Astrocyte of the spinal cord (primary cell): ENCODE measurements at places on chromosomes 2 and 18.

- peak; percentile 7 for DNase-seq
Observed at GRCh38 chr18:13191779-13192178, 26.8 kb upstream of the LDLRAD4 start.

GRCh38 chr2:21372654-21373053, 248.9 kb downstream of the TDRD15 start:
- no peak for DNase-seq

DNA sequence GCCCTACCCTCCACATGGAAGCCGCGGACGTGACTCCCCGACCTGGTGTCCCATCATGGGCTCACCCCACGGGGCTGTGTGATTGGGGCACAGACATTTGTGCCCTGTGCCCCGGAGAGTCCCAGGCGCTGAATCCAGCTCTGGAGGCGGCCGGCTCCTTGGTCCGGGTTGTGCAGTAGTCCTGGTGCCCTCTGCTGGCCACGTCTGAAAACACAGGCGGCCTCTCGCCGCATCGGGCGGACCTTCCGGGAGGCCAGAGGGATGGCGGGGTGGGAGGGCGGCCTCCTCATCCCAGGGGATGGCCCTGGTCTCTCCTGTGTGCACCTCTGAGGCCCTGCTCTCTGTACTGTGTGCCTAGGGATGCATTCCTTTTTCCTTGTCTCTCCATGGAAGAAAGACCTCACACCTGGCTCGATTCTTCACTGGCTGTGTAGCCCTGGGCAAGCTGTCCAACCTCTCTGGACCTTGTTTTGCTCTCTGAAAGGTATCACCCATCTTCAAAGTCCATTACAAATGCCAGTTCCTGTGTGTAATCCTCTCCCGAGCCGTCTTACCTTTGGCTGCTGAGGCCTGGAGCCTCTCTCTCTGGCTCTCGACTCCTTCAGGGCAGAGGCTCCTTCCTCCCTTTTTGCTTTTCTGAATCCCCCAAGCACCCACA, 27.6 kb downstream of the CELF4 start:
- DNase-seq: peak; percentile 46

GRCh38 chr2:213036836-213037235, 114.6 kb downstream of the IKZF2 start:
- DNase-seq: peak; percentile 52

GRCh38 chr2:239118675-239119211, 270.9 kb downstream of the TWIST2 start:
- DNase-seq: no peak

- DNase-seq: no peak
Observed at GRCh38 chr2:64329848-64330247, 124.1 kb upstream of the LGALSL start.

DNA sequence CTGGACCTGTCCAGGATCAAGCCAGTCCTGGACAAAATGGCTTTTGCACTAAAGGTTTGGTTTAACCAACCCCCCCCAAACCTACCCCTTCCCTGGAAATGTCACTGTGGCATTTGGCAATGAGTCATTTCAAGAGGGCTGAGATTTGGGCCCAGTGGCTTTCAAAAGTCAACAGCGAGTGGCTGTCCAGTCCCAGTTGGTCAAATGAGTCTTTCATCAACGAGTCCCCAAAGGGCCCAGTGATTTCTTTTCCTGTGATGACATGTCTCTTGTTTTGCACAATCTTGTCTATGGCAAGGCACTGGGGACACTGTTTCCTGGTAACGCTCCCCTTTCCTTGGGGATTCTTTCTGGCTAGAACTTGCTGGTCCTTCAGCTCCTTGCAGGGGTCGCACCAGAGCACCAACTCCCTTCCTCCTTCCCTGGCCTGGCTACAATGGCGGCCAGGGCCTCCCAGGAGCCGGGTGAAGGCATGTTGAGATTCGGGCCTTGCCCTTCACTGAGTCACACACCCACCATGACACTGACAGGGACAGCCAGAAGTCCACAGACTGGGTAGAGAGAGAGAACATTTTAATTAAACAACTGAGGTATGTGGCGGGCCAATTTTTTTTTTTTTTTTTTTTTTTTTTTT, 87.2 kb downstream of the SMAD7 start:
- no peak for DNase-seq

DNA sequence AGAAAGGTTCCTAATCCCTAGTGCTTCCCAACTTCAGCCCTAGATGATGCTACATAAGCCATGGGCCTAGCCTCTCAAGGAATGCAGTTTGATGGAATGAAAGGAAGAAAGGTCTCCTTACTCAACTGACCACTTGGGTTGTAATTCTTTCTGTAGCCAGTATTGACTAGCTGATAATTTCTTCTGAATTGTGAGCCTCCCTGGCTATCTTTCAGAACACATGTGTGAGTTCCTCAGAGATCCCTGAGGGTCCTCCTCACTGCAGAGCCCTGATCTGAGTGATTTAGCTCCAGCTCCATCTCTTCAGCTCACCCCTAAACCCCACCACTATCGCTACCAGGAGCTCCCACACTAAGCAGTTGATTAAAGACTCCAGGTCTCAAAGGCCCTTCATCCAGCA, 31.5 kb downstream of the CFAP210 start:
- no peak for DNase-seq

GRCh38 chr2:38442643-38443541, 65.8 kb upstream of the ATL2 start:
- DNase-seq: peak; percentile 91

- no peak for DNase-seq
Observed at GRCh38 chr2:29610569-29610968, 310.8 kb downstream of the ALK start.

GRCh38 chr2:218478544-218478943, 59.6 kb downstream of the VIL1 start:
- DNase-seq: no peak

- DNase-seq: no peak
Observed at GRCh38 chr2:10038716-10039115, 4.6 kb upstream of the KLF11 start.

DNA sequence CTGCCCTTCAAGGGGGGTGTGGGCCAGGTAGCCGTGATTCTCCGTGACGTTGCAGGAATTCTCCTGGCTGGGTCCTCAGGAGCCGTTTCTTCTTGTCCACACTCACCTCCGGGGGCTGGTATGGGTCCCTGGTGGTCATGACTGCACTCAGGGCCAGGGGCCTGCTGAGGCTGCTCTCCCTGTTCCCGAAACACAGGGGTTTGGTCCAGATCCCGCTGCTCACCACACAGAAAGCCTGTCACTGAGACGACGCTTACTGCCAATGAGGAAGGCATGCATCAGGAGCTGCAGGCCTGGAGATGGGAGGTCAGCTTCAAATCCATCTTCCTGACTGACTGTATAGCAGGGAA, 160.7 kb downstream of the RTP5 start:
- no peak for DNase-seq

GRCh38 chr2:201358684-201359083, 1.5 kb upstream of the FLACC1 start:
- DNase-seq: peak; percentile 80

GRCh38 chr2:60324536-60324935, 228.9 kb downstream of the BCL11A start:
- DNase-seq: no peak

- no peak for DNase-seq
Observed at GRCh38 chr2:64623242-64623850, 30.4 kb downstream of the SERTAD2 start.

DNA sequence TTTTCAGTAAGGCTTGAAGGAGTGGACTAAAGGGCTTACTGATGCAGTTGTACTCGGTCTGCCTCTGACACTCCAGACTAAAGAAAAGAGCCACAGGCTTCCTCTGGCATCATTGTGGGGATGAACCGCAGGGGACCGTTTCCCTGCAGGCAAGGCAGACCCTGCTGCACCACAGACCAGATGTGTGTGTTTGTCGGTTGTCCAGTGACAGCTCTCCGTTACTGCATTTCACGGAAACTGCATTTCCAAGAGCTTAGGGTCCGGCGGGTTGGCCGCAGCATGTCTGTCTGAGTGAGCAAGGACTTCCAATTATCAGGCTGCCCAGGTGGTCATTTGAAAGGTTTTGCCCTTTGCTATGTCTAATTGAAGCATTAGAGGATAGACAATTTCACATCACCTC, 98.1 kb downstream of the FAM210A start:
- no peak for DNase-seq

DNA sequence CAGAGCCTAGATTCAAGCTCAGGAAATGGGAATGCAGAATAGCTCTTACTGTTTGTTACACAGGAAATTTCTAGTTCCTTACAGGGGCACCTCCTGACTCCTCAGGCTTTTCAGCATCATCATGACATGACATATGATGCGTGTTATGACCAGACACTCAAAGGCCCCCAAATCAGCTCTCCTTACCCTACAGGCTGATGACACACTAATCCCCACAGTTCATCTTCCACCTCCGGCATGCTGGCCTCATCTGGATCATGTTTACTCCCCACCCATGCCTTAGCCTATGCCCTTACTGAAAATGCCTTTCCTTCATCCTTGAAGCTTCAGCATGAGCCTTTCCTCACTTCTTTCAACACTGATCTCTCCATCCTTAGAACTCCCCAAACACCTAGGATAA, 356.9 kb downstream of the SETBP1 start:
- no peak for DNase-seq

GRCh38 chr2:8003462-8004075, 678.3 kb upstream of the ID2 start:
- peak; percentile 54 for DNase-seq

DNA sequence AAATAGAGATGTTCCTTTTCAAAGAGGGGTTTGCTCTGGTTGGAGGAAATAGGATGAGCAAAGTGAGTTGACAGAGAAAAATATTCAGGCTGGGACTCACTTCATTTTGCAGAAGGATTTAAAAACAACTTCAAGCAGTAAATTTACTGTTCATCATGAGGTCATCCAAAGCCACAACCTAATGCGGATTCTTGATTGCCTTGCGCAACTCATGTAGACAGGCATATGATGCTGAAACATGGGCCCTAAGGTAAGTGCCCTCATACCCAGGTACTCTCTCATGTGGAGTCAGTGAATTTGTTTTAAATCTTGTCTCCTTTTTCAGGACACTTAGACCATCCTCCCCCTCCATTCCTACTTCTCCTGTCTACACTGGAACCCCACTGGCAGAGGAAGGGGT, 51.9 kb upstream of the LYPD1 start:
- no peak for DNase-seq

GRCh38 chr2:236785611-236786057, 216.0 kb downstream of the ACKR3 start:
- DNase-seq: peak; percentile 43

- peak; percentile 59 for DNase-seq
Observed at GRCh38 chr2:120847700-120848321, 112.1 kb downstream of the GLI2 start.

GRCh38 chr2:11550901-11551568, 17.2 kb downstream of the GREB1 start:
- DNase-seq: no peak

DNA sequence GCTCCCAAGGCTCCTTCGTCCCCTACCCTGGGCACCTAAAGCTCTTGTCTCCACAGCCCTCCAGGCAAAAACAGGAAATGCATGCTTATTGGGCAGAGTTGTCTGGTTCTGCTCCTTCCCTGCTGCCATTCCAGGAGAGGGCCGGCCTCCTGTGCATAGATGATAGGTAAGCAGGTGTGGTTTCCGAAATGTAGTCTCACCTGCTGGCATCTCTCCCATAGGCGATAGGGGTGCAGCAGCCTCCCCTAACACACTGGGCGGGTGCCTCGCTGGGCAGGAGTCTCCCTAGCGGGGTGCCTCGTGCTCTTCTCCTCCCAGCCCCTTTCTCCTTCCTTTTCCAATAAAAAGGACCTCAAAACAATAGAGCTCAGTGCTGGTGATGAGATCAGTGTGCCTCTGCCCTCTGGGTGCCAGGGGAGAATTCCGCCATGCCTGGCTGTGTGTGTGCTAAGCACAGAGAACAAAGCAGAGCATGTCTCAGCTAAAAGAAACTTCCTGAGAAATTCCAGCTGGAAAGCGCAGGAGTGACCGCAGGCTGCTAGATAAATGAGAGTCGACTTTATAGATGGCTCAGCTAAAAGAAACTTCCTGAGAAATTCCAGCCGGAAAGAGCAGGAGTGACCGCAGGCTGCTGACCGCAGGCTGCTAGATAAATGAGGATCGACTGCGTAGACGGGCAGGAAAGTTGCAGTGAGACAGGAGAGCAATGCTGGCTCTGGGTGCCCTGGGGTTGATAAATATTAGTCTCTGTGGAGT, 11.3 kb upstream of the PXDN start:
- DNase-seq: peak; percentile 91

DNA sequence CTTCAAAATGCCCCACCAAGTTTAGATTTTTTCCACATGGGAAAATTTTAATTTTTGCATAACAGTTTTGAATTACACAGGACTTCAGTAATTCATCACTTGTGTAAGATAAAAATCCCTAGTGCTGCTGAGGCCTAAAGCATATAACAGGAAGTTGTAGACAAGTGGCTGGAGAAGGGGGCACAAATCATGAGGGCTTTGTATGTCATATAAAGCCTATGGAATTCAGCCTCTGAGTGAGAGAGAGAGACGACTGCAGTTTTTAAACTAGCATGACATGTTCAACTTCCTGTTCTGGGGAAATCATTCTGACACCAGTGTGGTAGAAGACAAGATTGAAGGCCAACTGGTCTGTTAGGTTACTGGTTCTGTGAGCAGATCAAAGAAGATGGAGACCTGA, 187.3 kb upstream of the CHST9 start:
- DNase-seq: no peak

- no peak for DNase-seq
Observed at GRCh38 chr18:13563390-13563805, 163.0 kb downstream of the FAM210A start.

- DNase-seq: no peak
Observed at GRCh38 chr2:54052825-54053718, 62.3 kb upstream of the ACYP2 start.

GRCh38 chr2:65668744-65669143, 236.3 kb upstream of the SPRED2 start:
- no peak for DNase-seq

GRCh38 chr2:37896319-37896718, 28.8 kb upstream of the RMDN2 start:
- DNase-seq: no peak

- DNase-seq: peak; percentile 69
Observed at GRCh38 chr2:173427887-173428668, 73.4 kb downstream of the CDCA7 start.

- DNase-seq: no peak
Observed at GRCh38 chr2:120979921-120980320, 244.3 kb downstream of the GLI2 start.

GRCh38 chr2:124395961-124396360, 370.9 kb downstream of the CNTNAP5 start:
- no peak for DNase-seq

DNA sequence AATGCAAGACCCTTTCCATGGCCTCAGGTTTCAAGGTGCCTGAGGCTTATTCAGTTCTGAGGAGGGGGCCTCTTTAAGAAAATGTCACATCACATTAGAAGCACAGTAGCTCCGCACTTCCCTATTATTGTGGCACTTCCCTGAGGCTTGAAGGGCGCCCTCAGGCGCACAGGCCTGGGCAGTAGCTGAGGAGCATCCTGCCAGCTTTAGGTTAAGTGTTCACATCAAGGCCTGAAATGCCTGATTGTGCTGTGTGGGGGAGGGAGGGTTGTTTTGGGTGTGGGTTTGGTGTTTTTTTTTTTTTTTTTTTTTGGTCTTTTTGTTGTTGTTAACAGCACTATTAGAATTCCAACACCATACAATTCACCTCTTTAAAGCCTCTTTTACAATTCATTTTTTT, 107.9 kb downstream of the CABLES1 start:
- no peak for DNase-seq

- no peak for DNase-seq
Observed at GRCh38 chr2:124804014-124804940, 779.2 kb downstream of the CNTNAP5 start.
